ENCODE measurements at places on chromosomes 4 and X.

DNA sequence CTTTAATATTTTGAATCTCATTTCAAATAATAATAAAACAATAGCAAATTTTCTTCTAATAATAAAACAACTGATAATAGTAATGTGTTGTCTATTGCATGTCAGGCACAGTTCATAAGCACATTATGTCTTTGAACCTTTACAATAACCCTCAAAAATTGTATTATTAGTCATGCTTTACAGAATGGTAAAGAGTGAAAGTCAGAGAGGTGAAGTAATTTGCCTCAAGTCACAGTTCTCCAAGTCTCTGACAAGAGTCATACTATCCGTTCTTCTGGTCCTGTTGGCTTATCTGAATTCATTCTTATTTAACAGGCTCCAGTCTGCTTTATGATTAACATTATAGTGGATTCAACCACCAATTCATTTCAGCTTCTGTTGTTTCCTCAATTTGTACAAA, 313.0 kb downstream of the AFF2 start:
- DNase-seq, result no peak

GRCh38 chr4:67659065-67659464, 41.9 kb downstream of the UBA6 start:
- DNase-seq, result no peak

DNA sequence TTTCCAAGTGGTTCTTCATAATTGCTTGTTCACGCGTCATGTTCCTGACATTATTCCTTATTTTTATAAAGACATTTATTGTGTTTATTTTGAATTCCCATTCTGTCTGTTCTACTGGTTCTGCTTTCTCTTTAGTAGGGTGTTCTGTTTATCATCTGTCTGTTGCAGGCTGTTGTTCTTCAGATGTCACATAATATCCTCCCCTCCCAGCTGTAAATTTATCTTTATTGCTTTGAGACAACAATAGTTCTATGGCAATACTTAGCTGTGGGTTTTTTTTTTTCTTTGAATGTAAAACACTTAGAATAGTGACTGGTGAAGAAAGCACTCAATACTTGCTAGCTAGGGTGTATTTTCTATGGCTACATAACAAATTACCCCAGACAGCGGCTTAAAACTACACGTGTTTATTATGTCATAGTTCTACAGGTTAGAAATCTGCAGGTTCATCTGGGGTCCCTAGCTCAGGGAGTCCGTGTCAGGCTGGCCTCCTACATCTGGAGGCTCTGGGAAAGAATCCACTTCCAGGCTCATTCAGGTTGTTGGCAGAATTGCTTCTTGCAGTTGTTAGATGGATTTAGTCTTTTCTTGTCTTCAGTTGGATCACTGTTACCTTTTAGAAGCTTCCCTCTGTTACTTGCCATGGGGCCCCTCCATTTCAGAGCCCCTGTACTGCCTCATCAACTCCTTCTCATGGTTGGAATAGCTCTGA, 63.4 kb upstream of the ENPEP start:
- DNase-seq, result no peak

GRCh38 chr4:165368567-165368966, 10.2 kb upstream of the CPE start:
- DNase-seq, result no peak

GRCh38 chr4:39178706-39179105, 3.6 kb upstream of the WDR19 start:
- no peak for DNase-seq

DNA sequence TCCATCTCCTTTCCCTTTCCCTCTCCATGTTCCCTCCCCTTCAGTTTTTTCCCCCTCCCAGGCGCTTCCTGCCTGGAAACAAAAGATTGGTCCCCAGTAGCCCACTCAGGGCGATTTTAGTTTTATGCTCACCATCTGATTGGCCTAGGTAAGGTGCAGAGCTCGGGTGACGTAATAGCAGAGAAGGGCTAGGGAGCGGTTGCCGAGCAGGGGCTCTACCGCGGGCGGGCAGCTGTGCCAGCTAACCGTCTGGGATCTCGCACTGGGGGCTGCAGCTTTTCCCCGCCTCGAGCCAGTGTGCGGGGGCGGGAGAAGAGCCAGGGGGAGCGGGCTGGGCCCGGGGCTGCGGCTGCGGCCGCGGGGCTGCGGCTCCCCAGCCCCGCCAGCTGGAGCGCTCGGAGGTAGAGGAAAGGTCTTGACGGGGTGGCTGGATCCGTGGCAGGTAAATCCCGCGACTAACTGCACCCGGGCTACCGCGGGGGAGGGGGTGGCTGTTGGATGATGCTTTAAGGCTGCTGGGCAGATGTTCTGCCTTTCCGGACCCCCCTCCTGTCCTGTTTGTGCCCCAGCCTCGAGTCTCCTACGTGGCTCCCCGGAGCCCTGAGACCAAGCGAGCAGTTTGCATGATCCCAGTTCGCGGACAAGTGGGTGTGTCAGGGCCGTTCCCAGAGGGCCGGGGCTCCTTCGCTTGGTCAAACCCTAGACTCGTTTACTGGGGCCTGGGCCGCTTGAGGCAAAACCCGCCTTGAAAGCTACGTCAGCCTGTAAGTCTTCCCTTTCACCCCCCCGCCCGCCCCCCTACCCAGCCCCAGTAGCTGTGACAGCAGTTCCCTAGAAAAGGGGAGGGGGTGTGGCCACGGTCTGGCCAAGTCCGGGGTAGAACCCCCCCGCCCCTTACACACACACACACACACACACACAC, at the start of gene PAK3:
Gene PAK3, plus strand, starts transcription at position 218 of the 922 bp plus-strand sequence. CDS start 26,913 bp downstream, outside the sequence.
- peak; percentile 74 for DNase-seq

- DNase-seq, result no peak
These were observed 6.0 kb upstream of the DUSP9 start for GRCh38 chrX:153640736-153641575.

DNA sequence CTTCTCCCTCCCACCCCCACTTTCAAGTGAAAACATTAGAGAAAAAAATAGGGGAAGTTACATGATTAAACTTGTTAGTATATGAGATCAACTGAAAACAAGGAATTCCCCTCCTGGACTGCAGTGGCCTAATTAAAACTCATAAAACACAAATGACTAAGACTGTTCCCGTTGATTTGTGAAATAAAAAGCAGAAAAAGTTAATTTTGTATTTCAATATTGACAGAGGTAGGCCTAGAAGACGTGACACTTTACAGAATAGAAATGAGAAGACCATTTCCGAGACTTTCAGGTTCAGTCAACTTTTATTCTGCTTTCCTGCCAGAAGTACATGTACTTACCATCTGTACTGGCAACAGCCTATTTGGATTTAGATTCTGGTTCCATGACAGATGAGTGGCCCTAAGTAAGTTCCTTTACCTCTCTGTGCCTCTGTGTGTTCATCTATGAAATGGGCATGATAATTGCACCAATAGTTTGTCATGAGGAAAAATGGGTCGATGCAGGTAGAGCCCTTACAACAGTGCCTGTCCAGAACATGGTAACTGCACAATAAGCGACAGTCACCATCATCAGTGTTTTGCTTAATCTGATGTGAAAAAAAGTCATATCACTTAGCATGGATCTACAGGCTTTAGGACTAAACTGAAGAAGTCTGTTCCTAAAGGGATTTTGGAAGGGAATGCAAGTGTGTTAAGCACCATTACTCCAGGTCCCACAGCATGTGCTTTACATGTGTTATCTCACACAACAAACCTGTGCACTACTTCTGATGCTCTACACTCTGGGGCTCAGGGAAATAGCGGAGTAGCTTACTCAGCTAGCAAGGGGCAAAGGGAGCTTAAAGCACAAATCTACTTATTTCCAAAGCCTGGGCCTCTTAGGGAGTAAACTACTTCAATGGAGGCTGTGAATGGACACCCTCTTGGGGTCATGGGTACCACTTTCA, 562.3 kb upstream of the DIPK2B start:
- DNase-seq, result no peak

DNA sequence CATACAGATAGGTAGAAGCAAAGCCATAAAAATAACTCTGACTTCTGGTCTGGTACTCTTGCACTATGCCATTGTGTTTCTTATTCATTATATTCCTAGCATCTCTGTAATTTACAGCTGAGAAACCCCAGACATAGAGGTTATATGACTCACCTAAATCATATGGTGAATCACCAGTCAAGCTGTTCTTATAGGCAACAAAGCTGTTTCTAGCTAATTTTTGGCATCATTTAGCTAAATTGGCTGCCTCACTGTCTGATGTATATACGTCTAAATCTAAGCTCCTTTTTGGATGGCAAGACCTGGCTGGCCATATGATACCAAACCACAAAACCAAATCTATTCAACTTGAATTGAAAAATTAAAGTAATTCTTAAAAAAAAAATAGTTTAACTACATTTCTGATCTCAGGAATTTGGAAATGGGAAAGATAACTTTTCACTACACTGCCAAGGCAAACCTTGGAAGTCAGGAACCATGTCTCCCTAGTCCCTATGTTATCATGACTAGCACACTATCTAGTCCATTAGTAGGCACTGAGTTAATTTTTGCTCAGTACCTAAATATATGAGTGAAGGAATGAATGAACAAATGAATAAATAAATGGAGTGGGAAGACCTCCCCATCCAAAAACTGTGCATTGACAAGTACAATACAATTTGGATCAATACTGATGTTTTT, 41.3 kb upstream of the STAG2 start:
- no peak for DNase-seq

GRCh38 chr4:37502070-37502469, 184.1 kb downstream of the RELL1 start:
- DNase-seq, result no peak

DNA sequence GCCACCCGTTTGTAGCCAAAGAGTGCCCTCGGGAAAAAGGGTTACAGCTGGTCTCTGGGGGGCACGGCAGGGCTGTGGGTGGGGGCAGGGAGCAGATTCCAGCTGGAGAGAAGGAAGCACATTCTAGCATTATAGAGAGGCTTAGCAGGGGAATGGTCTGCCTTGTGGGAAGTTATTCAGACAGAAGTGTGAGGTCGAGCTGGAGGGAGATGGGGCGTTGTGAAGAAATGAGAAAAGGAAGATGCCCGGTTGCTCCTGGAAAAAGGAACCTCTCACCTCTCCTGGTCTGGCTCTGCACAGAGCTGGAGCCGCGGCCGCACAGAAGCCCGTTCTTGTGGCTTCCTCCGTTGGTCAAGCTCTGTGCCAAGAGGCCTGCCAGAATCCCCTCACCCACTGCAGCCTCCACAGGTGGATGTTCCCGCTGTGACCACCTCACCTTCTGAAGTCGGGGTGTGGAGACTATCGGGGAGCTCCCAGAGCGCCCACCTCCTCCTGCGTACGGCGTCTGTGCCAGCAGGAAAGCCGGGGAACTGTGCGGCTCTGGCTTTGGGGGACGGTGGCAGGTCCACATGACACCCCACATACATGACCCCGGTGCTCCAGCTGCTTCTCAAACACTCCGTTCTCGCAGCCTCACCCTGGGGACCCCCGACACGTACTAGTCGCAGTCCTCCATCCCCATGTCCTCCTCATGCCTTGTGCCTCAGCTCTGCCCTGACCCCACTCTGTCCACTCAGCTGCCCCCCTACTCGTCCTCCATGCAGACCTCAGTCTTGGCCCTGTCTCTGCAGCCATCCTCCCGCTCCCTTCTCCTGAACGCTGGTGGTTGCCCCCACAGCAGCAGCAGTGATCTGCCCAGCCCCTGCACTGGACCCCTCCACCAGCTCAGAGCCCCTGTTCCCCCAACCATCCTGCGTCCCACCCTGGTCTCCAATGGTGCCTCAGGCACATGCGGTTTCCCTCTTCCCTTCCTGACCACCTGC, 52.2 kb upstream of the HGFAC start:
- no peak for DNase-seq

- peak; percentile 53 for DNase-seq
These were observed at the start of gene PRDM8 for GRCh38 chr4:80196922-80197573. Gene PRDM8, plus strand, starts transcription at chr4:80197503. Its CDS starts 2,578 bp downstream, at chr4:80200081.

DNA sequence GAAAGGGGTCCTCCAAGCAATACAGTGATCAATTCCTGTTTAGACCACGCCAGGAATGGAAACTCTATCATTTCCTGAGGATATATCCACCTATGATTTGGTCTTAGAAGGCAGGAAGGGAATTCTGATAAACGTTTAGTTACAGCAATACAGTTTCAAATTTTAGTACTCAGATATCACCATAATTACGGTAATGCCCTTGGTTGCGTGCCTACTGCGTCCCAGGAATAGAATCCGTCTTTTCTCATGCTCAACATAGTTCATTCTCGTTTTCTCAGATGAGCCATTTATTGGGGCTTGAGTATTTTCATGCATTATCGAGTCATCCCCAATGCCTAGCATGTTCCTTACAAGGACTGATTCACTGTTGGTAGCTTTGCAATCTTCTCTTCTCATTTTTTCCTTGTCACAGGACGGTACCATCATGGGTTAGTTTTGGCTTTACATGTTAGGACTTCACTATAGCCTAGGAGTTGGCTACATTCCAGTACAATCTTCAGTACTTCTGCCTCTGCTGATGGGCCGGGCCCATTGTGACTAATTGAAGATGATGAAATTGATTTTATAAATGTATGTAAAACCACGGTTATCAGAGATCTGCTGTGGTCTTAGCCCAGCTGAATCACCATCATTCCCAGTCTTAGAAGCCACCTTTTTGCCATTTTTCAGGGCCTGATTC, 4.4 kb upstream of the PRKX start:
- DNase-seq, result no peak

DNA sequence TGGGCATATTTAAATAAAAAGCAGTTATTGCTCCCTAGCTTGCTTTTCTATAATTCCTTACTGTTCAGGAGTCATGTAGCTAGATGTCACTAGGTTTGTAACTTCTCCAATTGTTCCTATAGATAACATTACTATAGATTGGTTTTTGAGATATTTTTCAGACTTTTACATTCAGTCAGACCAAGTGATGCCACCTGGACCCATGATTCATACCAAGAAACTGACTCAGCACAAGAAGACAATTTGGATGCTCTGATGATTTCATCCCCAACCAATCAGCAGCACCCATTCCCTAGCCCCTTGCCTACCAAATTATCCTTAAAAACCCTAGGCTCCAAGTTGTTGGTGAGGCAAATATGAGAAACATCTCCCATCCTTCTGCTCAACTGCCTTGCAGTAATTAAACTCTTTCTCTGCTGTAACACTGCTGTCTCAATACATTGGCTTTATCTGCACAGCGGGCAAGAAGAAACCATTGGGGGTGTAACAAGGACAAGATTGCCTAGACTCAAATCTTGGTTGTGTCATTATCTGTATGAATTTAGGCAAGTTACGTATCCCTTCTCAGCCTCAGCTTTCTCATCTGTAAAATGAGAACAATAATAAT, 11.8 kb upstream of the NEIL3 start:
- no peak for DNase-seq

DNA sequence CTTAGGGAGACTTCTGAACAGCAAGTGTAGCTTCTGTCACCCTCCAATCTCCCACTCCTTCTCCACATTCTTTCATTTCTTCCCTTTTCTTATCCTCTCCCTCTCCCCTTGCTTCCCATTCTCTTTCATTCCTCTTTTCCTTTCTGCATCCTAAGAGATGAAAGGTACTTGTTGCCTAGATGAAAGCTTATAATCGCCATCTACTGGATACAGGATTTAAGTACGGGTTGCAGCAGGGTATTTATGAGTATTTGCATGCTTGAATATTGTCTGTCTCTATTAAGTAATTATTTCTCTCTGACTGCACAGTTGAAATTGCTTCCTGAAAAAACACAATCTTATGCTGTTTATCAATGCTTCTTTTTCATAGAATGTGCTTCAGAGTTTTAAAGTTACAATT, 174.0 kb upstream of the TENT5D start:
- no peak for DNase-seq

Data from nephron progenitor cell (in vitro differentiated cells).